ENCODE measurements at places on chromosomes 7 and 10.

DNA sequence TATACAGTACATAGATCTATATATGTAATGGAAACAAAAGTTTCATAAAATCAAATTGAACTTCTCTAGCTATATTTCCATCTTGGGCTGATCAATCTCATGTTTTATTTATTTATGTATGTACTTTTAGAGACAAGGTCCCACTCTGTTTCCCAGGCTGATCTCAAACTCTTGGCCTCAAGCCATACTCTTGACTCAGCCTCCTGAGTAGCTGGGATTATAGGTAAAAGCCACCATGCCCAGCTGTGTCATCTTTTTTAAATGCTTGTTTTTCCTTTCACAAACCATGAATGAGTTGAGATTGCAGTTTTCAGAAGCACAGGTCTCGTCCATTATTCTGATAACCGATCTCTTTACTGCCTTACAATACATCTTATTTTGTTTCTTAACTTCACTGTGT lies 400.9 kb downstream of the KCNMA1 start:
- no peak for DNase-seq

GRCh38 chr7:37193087-37193774 lies 255.4 kb downstream of the ELMO1 start:
- DNase-seq: no peak

GRCh38 chr10:121069061-121069850 lies 218.1 kb downstream of the WDR11 start:
- DNase-seq: peak; percentile 83

- DNase-seq: no peak
Observed at GRCh38 chr7:64888561-64888900, 14.5 kb upstream of the ZNF273 start.

GRCh38 chr10:45280113-45280760 lies 35.2 kb downstream of the OR13A1 start:
- no peak for DNase-seq

DNA sequence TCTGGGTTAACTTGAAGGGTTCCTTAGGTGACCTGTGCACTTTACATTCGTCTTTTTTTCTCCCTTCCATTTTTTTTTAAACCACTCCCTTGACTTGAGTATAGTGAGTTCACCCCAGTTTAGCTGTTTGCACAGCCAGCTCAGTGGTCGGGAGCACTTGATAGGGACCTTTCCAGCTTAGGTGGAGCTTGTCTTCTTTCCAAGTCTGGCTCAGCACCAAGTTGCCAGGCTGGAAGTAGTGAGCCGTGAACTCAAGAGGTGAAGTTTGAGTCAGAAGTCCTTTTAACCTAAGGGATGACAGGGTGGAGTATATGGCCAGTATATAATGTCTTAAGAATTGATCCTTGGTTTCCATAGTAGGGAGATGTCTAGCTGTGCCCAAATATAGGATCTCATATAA lies 7.2 kb downstream of the DNAH11 start:
- no peak for DNase-seq

- DNase-seq: no peak
Observed at GRCh38 chr7:11540271-11540761, 291.7 kb downstream of the THSD7A start.

DNA sequence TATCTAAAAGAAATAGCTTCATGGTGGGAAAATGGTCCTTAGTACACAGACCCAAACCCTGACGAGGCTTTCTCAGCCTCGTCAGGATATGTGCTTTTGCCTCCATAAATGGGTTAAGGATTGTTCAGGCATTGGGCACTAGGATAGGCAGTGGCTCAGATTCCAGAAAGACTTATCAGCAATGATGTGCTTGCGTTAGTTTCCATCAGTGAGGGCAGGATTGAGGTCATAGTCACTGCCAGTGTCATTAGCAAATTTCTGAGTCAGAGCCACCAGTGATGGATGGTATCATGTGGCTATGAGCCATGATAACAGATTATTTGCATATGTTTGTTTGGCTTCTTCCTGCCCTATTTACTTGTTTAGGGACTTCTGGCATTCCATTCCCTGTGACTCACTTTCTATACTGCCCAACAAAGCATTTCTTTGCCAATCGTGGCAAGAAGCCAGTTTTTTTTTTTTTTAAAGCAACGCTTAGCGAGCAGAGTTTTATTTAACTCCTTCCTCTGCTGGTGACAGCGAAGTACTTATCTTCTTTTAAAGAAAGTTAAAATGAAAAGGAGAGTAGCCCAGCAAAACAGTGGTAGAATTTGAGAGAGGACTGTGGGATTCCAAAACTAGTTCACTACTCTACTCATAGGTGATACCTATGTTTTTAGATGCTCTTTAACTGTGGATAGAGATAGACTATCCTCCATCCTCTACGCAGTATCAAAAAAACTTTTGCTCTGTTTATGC lies 44.4 kb downstream of the MYPN start:
- peak; percentile 97 for DNase-seq

GRCh38 chr10:72098836-72099599 lies 10.7 kb upstream of the SPOCK2 start:
- no peak for DNase-seq

GRCh38 chr10:69934768-69935167 lies 117.9 kb upstream of the MACROH2A2 start:
- DNase-seq: no peak

Measured in inflammatory macrophage treated with lipopolysaccharide for 4 hours (primary cell).